ENCODE measurements at places on chromosomes 3 and 15. TPM values are rescaled to one million over a fixed set of nuclear protein-coding genes. Genes with fewer than 3 reads are reported as not detected.

DNA sequence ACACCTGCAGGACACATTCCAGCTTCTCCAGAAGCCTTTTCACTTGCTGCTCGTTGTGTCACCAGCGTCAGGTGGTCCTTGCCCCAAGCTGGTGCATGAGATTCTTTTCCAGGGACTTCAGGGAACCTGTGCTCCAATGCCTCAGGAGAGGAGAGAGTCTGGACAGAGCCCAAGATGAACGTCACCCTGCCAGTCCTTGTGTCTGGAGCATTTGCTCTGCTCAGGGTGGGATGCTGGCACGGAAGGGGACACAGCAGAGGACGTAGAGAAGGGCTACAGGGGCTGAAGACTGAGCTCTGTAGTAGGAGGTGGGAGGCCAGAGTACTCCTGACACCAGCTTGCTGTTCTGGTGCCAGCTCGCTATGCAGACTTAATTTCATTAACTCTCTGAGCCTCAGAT lies 262.1 kb downstream of the XXYLT1 start:
- no peak for DNase-seq

DNA sequence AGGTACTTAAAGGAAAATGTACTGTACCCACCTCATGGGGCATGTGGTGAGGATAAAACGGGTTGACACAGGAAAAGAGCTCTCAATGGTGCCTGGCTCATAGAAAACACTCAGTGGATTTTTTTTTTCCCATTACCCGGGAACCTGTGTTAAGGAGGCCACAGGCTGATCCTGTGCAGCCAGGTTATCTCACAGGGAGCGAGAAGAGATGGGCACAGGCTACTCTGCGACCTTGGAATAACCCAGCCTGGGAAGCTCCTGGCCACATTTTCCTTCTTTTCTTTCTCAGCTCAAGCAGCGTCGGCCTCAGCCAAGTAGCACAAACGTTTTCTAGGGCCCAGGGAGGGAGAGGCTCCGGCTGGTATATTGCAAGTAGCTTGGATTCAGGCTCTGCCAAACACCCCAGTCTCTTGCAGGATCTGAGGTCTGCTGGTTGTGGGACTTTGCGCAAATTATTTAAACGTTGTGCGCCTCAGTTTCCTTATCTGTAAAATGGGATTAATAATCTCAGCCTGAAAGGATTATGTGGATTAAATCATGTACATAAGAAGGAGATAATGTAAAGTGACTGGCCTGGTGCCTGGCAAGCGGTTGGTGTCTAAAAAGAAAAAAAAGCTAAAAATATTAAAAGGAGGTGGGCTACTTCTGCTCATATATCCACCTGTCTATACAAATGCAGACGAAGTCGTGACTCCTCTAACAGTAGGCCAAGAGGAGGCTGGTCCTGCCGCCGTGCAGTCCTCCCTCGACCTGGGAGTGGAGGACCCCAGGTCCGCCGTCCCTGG lies 2.2 kb downstream of the FURIN start:
- peak; percentile 34 for DNase-seq

DNA sequence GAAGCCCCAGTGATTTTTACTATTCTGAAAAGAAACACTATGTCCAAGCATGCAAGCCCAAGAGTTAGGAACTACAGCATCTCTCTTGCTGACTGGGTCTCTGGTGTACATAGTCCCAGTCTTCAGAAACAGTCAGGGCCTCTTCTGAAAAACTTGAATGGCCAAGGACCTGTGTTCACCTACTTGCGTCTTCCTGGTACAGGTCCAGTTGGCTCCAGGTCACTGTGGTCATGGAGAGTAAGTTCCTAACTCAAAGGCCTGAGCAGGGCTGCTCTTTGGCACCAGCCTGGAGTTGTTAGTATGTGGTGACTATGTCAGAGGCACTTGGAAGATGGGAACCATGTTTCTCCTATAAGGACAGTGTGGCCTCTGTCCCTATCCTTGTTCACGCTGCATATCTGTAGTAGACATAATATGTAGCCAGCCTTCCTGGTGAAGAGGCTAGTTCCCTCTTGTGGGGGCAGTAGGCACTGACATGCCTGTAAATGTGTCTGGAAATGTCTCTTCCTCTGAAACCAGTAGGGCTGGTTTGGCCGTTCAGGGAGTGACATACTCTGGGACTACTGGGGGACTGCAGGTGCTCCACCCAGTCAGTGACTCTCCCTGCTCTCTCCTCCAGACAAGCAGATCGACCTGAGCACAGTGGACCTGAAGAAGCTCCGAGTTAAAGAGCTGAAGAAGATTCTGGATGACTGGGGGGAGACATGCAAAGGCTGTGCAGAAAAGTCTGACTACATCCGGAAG lies 2.6 kb upstream of the RBM15B start:
- DNase-seq = peak; percentile 21

- DNase-seq = no peak
These were observed 16.0 kb downstream of the WNT5A start for GRCh38 chr3:55471084-55471483.

GRCh38 chr3:34782871-34783270 lies 856.5 kb upstream of the ARPP21 start:
- no peak for DNase-seq

GRCh38 chr3:109685084-109686079 lies 348.0 kb upstream of the DPPA4 start:
- peak; percentile 100 for DNase-seq

- no peak for DNase-seq
These were observed 72.7 kb downstream of the SPSB4 start for GRCh38 chr3:141123677-141124410.

DNA sequence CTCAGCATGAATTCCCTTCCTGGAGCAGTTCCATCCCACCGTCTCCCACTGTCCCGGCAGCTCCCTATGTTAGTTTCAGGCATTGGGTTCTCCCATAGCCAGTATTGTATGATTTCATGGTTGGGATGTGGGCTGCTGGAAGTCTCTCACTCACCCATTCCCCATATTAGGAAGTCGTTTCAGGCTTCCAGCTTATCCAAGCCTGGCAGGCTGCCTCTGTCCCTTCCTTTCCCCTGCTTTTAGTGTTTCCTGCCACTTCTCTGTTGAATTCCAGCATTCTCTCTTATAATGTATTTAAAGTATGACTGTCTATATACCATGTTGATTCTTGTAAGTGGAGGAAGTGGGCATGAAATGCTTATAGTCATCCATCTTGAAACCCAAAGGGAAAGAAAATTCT lies 309.7 kb upstream of the RBMS3 start:
- no peak for DNase-seq

- DNase-seq = no peak
These were observed 703.7 kb downstream of the CADM2 start for GRCh38 chr3:85662462-85662861.

DNA sequence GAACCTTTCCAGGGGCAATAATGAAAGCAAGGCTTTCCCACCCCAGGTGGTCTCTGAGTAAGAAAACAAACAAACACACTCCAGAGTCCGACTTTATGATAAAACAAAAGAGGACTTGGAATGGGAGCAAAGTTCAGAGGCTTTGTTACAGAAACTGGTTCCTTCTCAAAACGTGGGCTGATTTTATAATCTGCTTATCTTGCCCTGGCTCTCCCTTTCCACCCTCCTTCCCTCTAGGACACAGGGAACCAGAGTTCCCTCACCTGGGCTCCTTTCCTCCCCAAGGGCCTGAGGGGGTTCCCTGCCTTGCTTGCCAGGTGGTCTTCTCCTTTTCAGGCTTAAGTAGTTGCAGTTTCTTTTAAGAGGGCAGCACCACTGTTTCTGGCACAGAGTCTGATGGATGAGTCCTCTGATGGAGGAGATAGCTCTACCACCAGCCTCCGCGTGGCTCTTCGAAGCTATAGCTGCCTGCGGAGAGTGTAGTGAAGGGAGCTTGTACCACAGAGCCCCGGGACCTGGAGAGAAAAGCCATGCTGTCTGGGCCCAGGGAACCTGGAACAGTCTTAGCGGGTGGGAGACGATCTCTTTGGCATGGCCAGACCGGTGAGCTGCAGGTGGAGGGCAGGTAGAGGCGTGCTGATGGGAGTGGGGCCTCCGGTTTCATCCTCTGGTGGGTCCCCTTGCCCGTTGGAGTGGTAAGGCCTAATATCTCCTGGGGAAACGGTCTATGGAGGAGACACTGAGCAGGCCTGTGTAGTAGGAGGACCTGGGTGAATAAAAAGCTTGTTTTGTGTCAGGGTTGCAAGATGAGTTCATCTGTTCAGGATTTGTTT lies 68.7 kb downstream of the SMAD6 start:
- no peak for DNase-seq

DNA sequence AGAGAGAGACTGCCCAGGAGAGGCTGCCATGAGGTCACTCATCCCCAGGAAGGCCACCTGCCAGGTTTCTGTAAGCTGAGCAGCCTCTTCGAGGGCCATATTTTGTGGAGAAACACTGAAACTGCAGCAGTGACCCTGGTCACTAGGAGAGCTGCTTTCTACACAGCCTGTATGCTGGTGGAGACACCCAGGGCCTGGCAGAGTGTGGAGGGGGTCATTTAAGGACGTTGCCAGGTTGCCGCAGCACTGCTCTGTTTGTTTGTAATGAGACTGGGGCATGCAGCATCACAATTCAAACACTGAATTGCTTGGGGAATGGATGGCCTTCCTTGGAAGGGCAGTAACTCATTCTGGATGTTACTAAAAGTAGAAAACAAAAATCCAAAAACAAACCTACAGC lies 104.9 kb upstream of the TRIM42 start:
- DNase-seq = no peak

GRCh38 chr15:96914081-96914480 lies 583.6 kb downstream of the NR2F2 start:
- DNase-seq = no peak

- peak; percentile 87 for DNase-seq
These were observed 188.7 kb upstream of the FEZF2 start for GRCh38 chr3:62562017-62562416.

DNA sequence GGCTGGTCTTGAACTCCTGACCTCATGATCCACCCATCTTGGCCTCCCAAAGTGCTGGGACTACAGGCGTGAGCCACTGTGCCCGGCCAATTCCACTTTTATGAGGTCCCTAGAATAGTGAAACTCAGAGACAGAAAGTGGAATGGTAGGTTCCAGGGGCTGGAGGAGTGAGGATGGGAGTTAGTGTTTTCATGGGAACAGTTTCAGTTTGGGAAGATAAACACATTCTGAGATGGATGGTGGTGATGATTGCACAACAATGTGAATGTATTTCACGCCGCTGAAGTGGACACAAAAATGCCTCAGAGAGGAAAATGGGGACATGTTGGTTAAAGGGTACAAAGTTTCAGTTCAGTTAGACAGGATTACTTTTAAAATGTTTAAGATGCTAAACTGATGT lies 22.5 kb upstream of the HDAC11 start:
- DNase-seq = no peak

DNA sequence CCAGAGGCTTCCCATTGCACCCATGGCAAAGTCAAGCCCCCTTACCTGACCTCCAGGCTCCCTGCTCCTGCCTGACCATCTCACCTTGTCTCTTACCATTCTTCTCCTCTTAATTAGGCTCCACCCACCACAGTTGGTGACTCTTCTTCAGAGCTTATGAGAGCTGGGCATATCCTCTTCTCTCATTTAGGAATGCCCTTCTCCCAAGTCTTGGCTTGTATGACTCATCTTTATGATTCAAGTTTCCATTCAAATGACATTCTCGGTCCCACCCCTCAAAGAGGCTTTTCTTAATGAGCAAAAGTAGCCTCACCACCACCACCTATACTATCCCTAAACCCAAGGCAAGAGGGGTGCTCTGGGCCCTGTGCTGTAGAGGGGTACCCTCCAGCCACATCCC lies 55.3 kb upstream of the NUDT16 start:
- DNase-seq = peak; percentile 49

GRCh38 chr15:60406513-60407414 lies 9.0 kb upstream of the ANXA2 start:
- no peak for DNase-seq

DNA sequence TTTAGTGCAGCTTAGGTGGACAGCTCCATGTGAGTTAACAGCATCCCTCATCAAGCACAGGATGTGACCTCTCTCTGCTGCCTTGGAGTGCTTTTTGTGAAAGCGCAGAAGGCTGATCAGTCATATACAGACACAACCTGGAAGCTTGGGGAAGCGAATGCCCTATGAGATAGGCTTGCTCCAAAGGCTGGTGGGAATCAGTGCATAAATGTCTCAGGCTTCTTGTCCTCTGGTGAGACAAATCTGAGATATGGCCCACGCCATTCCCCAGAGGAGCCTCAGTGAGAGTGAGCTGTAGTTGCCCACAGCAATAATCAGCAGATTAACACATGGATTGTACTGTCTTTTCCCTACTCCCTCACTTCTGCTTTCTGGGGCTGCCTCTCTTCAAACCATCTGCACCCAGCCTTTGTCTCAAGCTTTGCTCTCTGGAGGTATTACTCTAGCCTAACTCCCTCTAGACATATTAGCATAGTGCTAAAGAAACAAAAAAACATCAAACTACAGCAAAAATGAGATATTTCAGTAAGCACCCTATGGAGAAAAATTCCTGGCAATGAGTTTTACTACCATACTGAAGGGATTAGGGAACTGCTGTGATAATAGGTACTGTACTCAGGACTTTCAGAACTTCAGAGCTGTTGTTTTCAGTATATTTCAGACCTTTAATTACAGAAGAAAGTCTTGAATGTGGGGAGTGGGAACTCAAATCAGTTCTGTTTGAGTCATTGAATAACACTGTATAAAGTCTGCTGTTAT lies 113.7 kb downstream of the OXSM start:
- no peak for DNase-seq

DNA sequence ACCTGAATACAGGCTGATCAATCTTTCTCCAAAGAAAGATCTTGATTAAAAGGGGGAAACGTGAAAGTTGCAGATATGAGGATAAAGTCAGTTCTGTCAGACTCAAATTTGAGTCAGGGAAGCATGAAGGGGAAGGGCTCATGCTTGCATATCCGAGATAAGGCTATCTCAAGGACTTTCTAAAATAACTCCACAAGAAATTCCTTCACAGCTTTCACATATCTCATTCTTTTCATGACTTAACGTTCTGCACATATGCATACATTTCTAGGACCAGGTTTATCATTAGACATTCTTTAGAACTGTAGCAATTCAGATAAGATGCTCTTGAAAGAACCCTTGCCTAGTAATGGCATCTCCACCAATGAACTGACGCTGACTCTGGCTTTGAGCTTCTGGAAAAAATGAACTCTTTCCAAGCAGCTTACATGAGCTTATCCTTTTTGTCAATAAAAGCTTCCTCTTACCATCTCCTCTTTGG lies 15.9 kb downstream of the SH3GL3 start:
- no peak for DNase-seq

DNA sequence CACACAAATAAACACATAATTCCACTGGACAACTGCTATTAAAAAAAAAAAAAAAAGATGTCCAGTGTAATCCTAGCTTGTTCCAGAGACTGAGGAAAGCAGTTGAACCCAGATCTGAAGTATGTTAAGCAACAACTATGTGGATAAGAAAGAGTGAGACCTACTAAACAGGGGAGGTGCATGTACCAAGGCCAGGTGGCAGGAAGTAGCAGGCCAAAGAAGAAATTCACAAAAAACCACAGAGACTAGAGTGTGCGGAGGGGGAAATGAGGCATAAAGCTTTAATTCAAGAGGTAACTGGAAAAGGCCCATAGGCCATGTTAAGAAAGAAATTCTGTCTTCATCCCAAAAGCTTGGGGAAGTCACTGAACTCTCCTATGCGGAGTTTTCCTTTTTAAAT lies 490.0 kb downstream of the NAALADL2 start:
- DNase-seq = no peak

- peak; percentile 81 for DNase-seq
These were observed 104.4 kb downstream of the FMN1 start for GRCh38 chr15:33089878-33090757.

GRCh38 chr3:194099215-194099614 lies 36.7 kb upstream of the HES1 start:
- no peak for DNase-seq

Gene SOX2
- 0.96 TPM for total RNA-seq

Gene MCTP2
- 39.5 TPM for total RNA-seq

Gene SMARCC1
- 38.7 TPM for total RNA-seq

Gene MESP2
- 1.8 TPM for total RNA-seq

Gene ERICH6
- total RNA-seq = not detected

Measured in RPMI7951 (cell line).